Large intestine (tissue), 12 donors: ENCODE measurements at places on chromosomes 1 and 21. TPM values are rescaled to one million over a fixed set of nuclear protein-coding genes. Genes with fewer than 3 reads are reported as not detected.

DNA sequence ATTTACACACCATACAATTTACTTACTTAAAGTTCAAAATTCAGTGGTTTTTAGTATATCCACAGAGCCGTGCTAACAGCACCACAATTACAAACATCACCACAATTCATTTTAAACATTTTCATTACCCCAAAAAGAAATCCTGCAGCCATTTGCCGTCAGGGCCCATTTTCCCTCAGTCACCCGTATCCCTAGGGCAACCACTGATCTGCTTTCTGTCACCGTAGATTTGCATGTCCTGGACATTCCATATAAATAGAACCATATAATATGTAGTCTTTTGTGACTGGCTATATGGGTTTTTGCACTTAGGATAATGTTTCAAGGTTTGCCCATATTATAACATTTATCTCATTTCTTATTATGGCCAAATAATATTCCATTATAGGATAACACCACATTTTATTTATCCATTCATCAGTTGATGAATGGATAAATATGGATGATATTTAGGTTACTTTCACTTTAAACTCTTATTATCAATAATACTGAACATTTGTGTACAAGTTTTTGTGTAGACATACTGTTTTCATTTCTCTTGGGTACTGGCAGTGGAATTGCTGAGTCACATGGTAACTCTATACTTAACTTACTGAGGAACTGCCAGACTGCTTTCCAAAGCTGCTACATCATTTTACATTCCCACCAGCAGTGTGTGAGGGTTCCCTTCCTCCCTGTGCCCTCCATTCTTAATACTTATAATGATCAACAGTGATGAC lies 68.9 kb downstream of the ST3GAL3 start:
- DNase-seq, result no peak
- H3K4me1 ChIP-seq, result no peaks in the 10 kb centered on the region
- no peaks in the 10 kb centered on the region for H3K36me3 ChIP-seq
- no peak overlapping the region for H3K27ac ChIP-seq

- H3K4me1 ChIP-seq, result peaks cover 61% of the 10 kb centered on the region
- H3K4me3 ChIP-seq, result no peak within 1 kb of the TSS
- peaks cover under 1% of the 10 kb centered on the region for H3K36me3 ChIP-seq
- peak within 1 kb of the TSS; percentile 79 for H3K27ac ChIP-seq
- H3K27me3 ChIP-seq, result no peaks in the 10 kb centered on the region
Measured at GRCh38 chr1:155940993-155941844, at the start of gene RXFP4. TSS of gene RXFP4 (plus strand) at chr1:155941638. CDS start at chr1:155941710, 72 bp downstream.

DNA sequence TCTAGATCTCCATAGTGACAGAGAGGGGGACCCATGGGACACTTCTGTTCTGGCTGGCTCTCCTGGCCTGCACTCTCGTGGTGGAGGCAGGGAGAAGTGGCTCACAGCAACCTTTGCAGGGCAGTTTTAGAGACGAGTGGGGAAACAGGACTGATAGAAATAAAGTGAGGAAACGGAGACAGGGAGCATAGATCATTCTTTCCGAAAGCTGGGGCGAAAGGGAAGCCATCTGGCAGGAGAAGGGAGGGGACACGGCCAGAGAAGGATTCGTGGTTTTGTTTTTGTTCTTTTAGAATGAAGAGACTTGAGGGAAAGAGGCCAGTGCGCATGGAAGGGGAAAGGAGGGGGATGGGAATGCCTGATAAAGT lies 3.5 kb downstream of the TIE1 start:
- DNase-seq, result no peak
- no peaks in the 10 kb centered on the region for H3K27me3 ChIP-seq
- H3K36me3 ChIP-seq, result no peaks in the 10 kb centered on the region
- no peak overlapping the region for H3K4me3 ChIP-seq
- H3K27ac ChIP-seq, result no peak overlapping the region
- peaks cover 15% of the 10 kb centered on the region for H3K4me1 ChIP-seq

- peaks cover 12% of the 10 kb centered on the region for H3K4me1 ChIP-seq
- no peak overlapping the region for H3K27ac ChIP-seq
- peak overlapping the region; percentile 73 for H3K4me3 ChIP-seq
- peaks cover 27% of the 10 kb centered on the region for H3K27me3 ChIP-seq
- H3K36me3 ChIP-seq, result no peaks in the 10 kb centered on the region
Measured at GRCh38 chr1:9687874-9688582, 36.5 kb downstream of the PIK3CD start.

- H3K4me1 ChIP-seq, result no peaks in the 10 kb centered on the region
- H3K27ac ChIP-seq, result no peak overlapping the region
- no peaks in the 10 kb centered on the region for H3K36me3 ChIP-seq
- no peaks in the 10 kb centered on the region for H3K27me3 ChIP-seq
- H3K4me3 ChIP-seq, result no peak overlapping the region
Measured at GRCh38 chr1:60345621-60346020, 272.1 kb upstream of the C1orf87 start.

GRCh38 chr1:162984699-162985098 lies 84.5 kb upstream of the RGS4 start:
- H3K4me3 ChIP-seq, result no peak overlapping the region
- DNase-seq, result no peak
- H3K4me1 ChIP-seq, result no peaks in the 10 kb centered on the region
- no peaks in the 10 kb centered on the region for H3K36me3 ChIP-seq
- H3K27ac ChIP-seq, result no peak overlapping the region

- H3K36me3 ChIP-seq, result no peaks in the 10 kb centered on the region
- DNase-seq, result no peak
- no peak overlapping the region for H3K4me3 ChIP-seq
- H3K27me3 ChIP-seq, result no peaks in the 10 kb centered on the region
- peaks cover 6% of the 10 kb centered on the region for H3K4me1 ChIP-seq
Measured at GRCh38 chr1:244460197-244460596, 876 bp upstream of the CATSPERE start.

DNA sequence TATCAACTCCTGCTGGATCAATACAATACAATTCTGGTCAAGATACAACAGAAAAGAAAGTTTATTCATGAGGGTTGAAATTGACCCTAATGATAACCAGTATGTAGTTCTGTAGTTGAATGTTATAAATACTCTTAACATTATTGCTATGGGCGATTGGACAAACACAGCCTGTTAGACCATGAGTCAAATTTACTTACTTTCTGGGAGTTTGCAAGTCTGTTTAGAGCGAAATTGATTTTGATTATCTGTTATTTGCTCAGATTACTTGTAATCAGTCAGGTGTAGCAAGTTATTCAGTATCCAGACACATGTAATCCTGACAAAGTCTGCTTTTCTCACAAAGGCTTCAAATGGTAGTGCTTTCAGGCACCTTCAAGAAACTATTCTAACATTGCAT lies 216.6 kb upstream of the B3GALT2 start:
- no peaks in the 10 kb centered on the region for H3K36me3 ChIP-seq
- no peaks in the 10 kb centered on the region for H3K27me3 ChIP-seq
- no peak overlapping the region for H3K27ac ChIP-seq
- DNase-seq, result no peak

DNA sequence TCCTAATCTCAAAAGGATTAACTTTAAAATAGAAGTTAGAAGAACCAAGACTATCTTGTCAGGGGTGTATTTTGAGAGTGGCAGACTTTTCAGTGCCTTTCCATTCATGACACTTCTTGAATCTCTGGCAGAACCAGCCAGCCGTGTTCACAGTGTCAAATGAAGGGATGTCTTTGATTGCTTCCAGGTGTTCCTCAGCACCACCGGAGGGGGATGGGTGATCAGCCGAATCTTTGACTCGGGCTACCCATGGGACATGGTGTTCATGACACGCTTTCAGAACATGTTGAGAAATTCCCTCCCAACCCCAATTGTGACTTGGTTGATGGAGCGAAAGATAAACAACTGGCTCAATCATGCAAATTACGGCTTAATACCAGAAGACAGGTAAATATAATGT lies 32.3 kb downstream of the FMO1 start:
- peaks cover 28% of the 10 kb centered on the region for H3K36me3 ChIP-seq
- no peaks in the 10 kb centered on the region for H3K27me3 ChIP-seq
- H3K27ac ChIP-seq, result no peak overlapping the region
- no peak for DNase-seq
- no peak overlapping the region for H3K4me3 ChIP-seq
- peaks cover 7% of the 10 kb centered on the region for H3K4me1 ChIP-seq

GRCh38 chr21:45944601-45945000 lies 37.0 kb upstream of the COL6A1 start:
- H3K4me3 ChIP-seq, result no peak overlapping the region
- H3K36me3 ChIP-seq, result no peaks in the 10 kb centered on the region
- H3K27me3 ChIP-seq, result no peaks in the 10 kb centered on the region
- DNase-seq, result no peak

- H3K27ac ChIP-seq, result no peak overlapping the region
- no peak for DNase-seq
- H3K4me1 ChIP-seq, result no peaks in the 10 kb centered on the region
- no peak overlapping the region for H3K4me3 ChIP-seq
- H3K27me3 ChIP-seq, result no peaks in the 10 kb centered on the region
Measured at GRCh38 chr21:16942703-16943102, 570.1 kb upstream of the CXADR start.

DNA sequence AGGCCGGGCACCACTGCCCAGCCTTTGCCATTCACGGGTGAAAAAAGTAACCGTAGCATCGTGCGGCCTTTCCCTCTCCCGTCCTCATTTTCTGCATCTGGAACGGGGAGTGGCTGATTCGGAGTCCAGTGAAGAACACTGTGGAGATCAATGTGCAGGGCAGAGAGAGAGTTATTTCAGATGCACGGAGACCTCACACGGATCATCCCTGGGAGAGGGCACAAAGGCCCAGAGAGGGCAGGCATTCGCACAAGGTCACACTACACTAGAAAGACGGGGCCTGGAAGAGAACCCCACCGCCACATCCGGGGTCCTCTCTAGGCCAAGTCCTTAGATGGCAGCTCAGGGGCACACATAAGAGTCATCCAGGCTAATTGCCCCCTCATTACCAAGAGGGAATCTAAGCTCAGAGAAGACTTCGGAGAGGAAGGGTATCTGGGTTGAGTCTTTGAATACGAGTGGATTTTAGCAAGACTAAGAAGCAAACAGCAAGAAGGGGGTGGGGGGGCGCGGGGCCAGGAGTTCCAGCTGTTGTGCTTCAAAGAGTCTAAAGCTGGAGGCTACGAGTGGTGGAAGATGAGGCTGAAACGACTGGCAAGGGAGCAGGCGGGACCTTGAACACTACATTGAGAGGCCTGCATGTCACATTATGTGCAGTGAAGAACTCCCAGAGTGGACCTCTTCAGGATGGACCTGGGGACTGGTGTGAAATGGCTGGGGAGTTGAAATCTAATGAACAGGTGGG lies 857 bp downstream of the GPX7 start:
- DNase-seq, result no peak
- peaks cover 17% of the 10 kb centered on the region for H3K36me3 ChIP-seq
- peak overlapping the region; percentile 66 for H3K27ac ChIP-seq
- H3K27me3 ChIP-seq, result no peaks in the 10 kb centered on the region

- no peaks in the 10 kb centered on the region for H3K36me3 ChIP-seq
- no peak overlapping the region for H3K27ac ChIP-seq
- DNase-seq, result no peak
- H3K27me3 ChIP-seq, result no peaks in the 10 kb centered on the region
- no peaks in the 10 kb centered on the region for H3K4me1 ChIP-seq
- H3K4me3 ChIP-seq, result no peak overlapping the region
Measured at GRCh38 chr1:34406833-34407539, 230.3 kb downstream of the C1orf94 start.

DNA sequence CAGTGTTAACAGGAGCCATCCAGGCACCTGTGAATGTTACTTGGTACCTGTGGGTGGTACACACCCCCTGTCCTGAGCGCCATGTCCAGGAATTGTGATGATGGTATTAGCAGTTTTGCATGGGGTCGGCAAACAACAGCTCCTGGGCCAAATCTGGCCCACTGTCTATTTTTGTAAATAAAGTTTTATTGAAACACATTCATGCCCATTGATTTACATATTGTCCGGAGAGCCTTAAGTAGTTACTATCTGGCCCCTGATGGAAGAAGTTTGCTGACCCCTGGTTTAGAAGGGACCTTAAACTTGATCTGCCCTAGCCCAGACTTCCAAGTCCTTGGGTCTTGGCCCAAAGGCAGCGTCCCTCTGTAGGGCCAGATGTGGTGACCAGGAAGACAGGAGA lies 58.3 kb downstream of the SPSB1 start:
- peaks cover 10% of the 10 kb centered on the region for H3K4me1 ChIP-seq
- H3K27ac ChIP-seq, result no peak overlapping the region
- H3K36me3 ChIP-seq, result peaks cover 17% of the 10 kb centered on the region
- no peaks in the 10 kb centered on the region for H3K27me3 ChIP-seq
- no peak for DNase-seq

DNA sequence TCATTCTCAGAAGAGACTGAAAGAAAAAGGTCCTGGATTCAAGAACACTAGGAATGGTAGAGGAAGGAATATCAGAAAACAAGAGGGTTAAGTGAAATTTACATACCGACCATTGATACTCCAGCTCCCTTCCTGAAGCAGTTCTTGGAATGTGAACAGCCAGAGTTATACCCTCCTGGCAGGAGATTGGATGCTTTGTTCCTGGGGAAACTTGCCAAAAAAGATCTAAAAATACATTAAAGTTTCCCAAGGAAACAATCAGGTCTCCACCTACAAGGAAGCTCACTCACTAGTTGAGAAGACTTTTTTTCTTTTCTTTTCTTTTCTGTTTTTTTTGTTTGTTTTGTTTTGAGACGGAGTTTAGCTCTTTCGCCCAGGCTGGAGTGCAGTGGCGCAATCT lies 91.1 kb downstream of the HLX start:
- H3K4me3 ChIP-seq, result no peak overlapping the region
- no peaks in the 10 kb centered on the region for H3K27me3 ChIP-seq
- no peak for DNase-seq
- H3K4me1 ChIP-seq, result no peaks in the 10 kb centered on the region

DNA sequence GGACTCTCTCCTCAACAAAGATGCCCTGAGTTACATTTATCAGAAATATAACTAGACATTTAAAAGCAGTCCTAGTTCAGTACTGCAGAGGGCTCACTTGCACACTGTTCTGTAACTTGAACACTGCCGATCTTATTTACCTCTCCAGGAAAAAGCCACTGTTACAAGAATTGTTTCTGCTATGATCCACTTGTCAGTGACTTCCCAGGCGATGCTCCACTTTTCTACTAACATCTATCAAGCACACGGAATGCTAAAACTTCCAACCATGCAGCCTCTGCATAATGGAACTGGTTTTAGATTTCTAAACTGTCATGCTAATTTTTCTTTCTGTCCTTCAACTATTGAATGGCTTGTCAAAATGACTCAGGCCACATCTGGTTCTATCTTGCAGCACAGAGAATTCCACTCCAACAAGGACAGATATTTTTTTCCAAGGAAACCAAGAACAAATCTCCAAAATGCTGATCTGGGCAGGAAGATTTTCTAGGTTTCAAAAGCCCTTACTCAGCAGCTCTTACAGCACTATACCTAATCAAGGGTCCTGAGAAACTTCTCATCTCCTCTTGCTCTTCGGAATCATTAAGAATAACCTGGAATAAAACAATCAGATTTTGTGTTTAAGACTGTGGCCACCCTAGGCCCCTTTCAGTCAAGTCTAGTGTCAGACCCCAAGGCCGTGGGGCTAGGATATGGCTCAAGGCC lies 9.9 kb downstream of the SEC16B start:
- H3K27ac ChIP-seq, result no peak overlapping the region
- no peak overlapping the region for H3K4me3 ChIP-seq
- no peaks in the 10 kb centered on the region for H3K27me3 ChIP-seq
- H3K36me3 ChIP-seq, result peaks cover 50% of the 10 kb centered on the region
- DNase-seq, result peak; percentile 28

GRCh38 chr1:14733779-14734140 lies 135.3 kb downstream of the KAZN start:
- H3K36me3 ChIP-seq, result no peaks in the 10 kb centered on the region
- no peaks in the 10 kb centered on the region for H3K27me3 ChIP-seq
- H3K27ac ChIP-seq, result no peak overlapping the region
- H3K4me1 ChIP-seq, result peaks cover 4% of the 10 kb centered on the region
- no peak overlapping the region for H3K4me3 ChIP-seq

GRCh38 chr21:40422896-40423635 lies 423.9 kb downstream of the DSCAM start:
- no peaks in the 10 kb centered on the region for H3K27me3 ChIP-seq
- H3K4me1 ChIP-seq, result no peaks in the 10 kb centered on the region
- H3K27ac ChIP-seq, result no peak overlapping the region
- DNase-seq, result no peak

Gene HSPA6
- polyA plus RNA-seq, result 0.46 TPM

Gene OR2M3
- polyA plus RNA-seq, result not detected

Gene TNFSF18
- polyA plus RNA-seq, result 0.18 TPM
